Stimulated activated CD8-positive, alpha-beta memory T cell treated with anti-CD3 and anti-CD28 coated beads, Interleukin-15, amount 100 ng/mL, for 4 hours (primary cell): ENCODE measurements at places on chromosomes 12 and 14.

DNA sequence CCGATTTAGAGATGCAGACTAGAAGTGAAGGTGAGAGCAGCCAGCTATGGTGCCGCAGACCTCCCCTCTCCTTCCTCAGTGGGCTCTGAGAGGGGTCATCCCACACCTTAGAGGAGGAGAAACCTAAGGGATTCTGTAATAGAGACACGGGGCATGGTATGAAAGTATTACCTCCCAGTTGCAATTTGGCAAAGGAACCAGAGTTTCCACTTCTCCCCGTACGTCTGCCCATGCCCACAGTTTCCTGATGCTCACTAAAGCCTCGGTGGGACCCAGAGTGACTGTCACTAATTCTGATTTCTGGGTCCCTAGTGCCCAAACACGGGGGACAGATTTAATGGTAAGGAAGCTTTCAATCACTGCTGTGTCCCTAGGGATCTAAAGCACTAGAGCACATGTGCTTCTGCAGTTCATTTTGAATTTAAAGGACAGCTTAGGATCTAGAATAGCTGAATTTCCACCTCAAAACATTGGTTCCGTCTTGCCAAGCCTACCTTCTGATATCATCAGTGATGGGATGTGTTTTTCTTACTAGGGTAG is 44.1 kb downstream of the DAD1 start:
- no peak for DNase-seq

GRCh38 chr12:20490213-20490612 is 121.9 kb downstream of the PDE3A start:
- DNase-seq = no peak

DNA sequence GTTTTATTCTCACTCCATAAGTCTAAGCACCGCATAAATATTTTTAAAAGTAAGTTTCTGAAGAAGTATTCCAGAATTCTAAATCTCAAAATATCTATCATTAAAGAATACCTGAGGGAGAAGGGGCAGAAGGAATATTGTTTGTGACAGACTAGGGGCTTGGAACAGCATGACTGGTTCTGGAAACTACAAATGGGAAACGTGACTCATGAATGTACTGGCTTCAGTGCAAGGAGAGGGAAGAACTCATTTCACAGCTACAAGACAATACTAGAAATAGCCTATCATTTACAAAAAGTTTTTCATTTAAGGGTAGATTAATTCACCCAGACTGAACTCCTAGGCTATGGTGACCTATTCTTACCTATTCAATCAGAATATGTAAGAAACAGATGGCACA is 121.3 kb downstream of the SLC25A21 start:
- DNase-seq = no peak

- no peak for DNase-seq
Observed at GRCh38 chr12:29241821-29242591, 92.9 kb downstream of the FAR2 start.

DNA sequence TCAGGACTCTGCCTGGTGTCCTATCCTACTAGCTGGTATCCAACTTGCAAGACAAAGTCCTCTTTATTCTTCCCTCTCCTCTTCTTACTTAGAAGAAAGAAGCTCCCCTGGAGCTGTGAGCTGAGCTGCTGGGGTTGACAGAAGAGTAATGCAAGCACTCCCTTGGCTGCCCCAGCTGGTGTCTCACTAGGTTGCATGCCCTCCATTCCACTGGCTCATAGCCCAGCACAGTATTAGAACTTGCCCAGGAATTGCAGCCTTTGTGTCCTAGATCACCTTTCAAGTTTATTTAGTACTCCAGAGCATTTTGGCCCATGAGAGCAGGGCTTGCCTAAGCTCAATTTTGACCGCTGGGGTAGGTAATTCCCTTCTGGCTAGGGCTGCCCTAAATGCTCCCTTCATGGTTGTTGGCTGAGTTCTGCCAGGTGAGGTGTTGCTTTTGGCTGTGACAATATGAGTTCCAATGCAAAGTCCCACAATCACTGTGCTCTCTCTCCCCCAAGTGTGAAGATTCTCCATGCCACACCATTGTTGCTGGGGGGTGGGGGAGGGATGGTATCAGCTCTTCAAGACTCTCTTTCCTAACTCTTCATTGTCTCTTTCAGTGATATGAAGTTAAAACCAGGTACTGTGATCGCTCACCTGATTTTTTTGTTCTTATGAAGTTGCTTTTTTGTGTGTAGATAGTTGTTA is 317.4 kb upstream of the DDHD1 start:
- no peak for DNase-seq

DNA sequence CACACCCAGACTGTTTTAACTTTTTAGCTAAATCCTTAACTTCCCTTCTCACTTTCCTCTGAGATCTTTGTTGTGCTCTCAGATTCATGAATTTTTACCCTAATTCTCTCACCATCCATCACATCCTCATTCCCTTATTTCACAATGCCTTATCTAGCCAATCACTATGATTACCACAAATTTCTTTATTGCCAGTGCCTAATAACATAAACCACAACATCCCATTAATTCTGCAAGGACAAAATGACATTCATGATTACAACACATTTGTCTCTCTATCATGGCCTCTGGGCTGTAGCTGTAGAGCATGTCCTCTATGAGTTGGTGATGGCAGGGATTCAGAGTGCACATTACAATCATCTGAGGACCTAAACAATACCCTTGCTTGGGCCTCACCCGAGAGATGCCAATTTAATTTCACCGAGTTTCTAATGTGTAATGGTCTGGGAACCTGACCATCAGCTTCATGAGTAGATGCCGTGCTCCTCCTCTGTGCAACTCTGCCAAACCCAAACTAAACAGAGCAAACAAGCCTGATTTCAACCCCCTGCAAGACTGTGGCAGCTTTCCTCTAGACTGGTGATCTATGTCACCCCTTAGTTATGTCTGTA is 99.3 kb downstream of the SPTSSA start:
- DNase-seq = no peak

- DNase-seq = no peak
Observed at GRCh38 chr14:89284333-89285058, 132.5 kb downstream of the FOXN3 start.

DNA sequence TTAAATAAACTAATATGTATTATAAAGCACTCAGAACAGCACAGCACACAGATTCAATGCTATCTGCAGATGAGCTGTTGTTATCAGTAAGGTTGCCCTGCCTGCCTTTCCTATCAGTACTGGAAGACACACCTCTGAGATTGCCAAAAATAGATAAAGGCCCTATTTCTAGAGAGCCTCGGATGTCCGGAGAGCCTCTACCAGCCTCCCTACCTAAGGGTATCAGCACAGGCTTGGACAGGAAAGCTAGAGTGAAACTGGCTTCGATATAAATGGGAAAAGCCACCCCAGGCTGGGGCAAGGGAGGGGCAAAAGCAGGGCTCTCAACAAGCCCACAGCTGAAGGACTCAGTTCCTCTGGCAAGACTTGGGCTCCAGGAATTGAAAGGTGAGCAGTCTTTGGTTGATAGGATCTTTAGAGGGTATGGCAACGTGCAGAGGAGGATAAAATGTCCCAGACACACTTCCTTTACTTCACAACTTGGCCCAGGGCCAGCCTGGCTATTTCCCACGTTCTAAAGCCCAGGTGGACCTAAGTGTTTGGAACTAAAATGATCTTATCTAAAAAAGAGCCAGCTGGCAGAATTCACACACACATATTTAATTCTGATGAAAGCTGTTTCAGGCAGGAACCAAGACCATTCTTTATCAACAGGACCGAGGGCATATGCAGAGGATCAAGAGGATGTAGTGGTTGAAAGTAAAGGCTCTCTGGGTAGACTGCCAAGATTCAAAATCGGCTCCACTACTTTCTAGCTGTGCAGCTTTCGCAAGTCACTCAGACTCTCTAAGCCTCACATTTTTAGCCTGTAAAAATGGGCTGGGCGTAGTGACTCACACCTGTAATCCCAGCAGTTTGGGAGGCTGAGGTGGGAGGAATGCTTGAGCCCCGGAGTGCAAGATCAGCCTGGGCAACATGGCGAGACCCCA is 37.8 kb upstream of the ITPR2 start:
- DNase-seq = no peak

DNA sequence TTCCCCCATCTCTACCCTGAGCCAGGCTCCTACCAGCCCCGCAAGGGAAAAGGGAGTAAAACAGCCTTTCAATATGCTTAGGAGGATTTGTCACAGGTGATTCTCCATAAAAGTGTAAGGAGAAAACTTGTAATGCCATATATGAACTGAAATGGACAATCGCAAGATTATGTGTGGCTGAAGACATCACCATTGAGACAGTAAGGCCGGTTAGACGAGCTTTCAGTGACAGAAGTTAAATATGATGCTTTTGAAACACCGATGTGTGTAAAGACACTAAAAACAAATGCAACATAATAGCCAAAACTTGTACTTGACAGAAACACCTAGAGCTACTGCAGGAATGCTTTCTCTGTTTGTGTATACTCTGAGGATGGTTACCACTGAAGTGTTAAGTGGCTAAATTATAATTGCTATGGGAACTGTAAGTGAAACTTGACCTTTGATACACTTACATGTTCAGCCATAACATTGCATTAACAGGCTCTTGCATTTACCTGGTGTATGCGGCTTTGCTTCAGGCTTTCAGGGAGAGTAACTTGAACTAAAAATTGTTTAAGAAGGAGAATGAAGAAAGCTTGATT is 42.3 kb downstream of the FAR2 start:
- DNase-seq = no peak

- DNase-seq = no peak
Observed at GRCh38 chr14:37480446-37481290, 114.4 kb downstream of the FOXA1 start.

GRCh38 chr12:109578330-109578927 is 4.8 kb downstream of the MVK start:
- DNase-seq = no peak

DNA sequence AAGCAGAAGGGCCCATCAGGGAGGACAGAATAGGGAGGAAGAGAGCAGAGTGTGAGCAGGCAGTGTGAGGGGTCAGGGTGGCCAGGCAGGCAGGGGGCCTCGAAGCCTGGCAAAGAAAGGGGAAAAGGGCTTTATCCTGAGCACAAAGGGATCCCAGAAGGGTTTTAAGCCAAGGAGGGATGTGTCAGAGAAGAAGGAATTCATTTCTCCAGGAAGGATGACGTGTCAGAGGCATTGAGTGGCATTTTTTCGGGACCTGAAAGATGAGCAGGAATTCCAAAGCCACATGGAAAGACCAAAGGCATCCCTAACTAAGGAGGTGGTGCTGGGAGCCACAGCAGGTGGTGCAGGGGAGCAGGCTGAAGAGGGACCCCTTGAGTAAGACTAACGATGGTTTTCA is 132.1 kb downstream of the DICER1 start:
- no peak for DNase-seq

DNA sequence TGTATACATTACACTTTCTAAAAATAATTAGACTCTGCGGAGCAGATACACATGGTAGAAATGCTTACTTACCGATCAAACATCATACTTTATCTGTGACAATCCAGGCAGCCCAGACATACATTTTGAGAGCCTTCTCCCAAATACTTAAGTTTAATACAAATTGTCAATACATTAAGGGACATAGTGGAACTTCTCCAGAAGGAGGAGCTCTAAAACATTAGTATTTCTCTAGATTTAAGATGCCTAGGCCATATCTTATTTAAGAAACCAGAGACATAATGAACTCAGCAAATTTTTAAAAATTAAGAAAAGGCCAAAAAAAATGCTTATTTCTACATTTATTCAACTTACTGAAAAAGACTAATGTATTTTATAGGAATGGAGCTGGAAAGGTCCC is 16.1 kb downstream of the ACSM4 start:
- DNase-seq = no peak

DNA sequence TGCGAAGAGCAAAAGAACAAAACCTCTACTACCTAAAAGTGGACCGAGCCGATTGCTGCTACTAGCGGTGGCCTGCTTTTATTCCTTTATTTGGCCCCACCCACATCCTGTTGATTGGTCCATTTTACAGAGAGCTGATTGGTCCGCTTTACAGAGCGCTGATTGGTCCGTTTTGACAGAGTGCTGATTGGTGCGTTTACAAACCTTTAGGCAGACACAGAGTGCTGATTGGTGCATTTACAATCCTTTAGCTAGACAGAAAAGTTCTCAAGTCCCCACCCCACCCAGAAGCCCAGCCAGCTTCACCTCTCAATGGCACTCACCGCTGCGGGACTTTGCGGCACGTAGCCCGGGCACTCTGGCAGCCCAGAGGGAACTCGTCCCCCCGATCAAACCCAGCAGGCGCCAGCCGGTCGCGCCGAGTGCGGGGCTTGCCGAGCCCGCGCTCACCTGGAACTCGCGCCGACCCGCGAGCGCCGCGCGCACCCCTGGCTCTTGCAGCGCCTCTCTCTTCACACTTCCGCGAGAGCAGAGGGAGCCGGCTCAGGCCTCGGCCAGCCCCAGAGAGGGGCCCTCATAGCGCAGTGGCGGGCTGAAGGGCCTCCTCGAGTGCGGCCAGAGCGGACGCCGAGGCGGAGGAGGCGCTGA is 8.7 kb upstream of the FGD4 start:
- DNase-seq = no peak

- DNase-seq = no peak
Observed at GRCh38 chr12:121034616-121035305, 4.3 kb downstream of the OASL start.

DNA sequence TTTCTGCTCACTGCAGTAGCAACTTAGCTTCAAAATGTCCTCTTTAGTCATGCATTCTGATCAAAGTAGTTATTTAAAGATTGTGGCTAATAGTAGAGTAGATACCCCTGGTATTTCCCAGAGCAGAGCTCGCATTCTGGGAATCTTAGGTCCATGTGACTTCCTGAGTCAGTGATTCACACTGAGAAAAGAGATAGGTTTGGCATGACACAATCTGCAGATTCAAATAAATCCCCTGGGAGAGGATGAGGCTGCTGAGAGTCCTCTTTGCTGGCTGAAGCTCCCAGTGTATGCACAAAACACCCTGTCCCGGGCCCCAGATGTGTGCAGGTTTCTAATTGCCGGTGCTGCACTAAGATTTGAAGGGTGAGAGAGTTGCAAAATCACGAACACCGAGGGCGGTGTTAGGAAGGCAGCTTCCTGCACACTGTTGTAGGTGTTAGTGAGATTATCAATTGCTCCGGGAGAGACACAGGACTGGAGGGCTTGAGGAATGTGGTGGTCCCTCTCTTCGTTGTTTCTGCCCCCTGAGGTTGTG is 233.2 kb downstream of the NRXN3 start:
- DNase-seq = no peak

DNA sequence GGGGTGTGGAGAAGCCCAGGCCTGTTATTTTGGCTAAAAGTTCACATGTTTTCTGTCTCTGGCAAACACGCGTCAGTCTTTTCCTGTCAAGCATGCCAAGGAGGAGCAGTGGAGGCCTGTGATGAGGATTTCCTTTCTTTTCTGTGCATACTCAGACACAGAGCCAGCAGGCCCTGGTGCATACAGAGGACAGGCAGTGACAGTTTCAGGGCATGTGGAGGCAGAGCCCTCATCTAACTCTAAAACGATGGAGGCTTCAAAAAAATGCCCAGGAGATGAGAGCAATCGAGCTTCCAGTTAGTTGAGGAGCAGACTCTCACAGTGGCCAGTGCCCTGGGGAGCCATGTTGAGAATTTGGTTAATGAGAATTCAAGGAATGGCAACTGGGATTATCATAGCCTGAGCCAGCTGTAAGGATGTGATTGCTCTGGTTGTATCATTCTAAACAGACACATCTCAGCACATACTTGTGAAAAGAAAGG is 66.5 kb downstream of the TRAFD1 start:
- DNase-seq = no peak
